Left renal pelvis (tissue), 4 donors: ENCODE measurements at places on chromosomes 5 and 9.

- DNase-seq, result no peak
Observed at GRCh38 chr9:112121633-112122032, 53.5 kb downstream of the SUSD1 start.

DNA sequence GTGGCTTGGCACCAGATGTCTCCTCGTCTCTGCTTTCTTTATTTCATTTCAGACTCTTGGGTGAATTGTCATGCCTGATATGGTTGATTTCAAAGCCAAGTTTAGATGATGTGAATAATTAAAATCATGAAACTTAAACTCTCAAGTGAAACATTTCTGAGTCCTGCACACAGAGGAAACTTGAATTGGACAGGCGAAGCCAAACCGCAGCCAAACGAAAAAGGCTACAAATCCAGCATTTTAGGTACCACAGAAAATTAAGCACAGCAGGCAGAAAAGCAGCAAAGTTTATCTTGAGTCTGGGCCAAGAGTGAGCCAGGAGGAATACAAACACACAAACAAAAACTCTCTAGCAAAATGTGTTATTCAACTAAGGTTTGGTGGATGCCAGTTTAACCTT is 659.8 kb upstream of the KLF4 start:
- no peak for DNase-seq

DNA sequence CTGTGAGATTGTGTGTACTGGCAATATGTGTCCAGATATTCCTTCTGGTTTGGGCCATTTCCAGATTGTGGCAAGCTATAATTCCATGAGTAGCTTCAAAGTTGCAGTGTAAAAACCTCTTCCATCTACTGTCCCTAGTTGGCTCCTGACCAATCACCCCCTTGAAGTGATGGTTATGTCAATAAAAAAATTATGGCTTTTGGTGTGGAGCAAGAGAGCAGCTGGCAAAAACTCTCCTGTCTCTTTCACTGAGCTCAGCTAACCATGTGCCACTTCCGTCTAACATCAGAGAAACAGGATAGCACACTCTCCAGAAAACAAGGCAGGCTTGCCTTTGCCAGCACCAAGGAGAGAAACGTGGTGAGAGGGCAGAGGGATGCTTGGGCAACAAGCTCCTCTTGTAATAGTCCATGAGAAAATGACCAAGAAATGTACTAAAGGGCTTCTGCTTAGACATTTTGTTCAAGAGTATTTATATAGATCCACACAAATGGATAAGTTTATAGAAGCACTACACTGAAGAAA is 914.4 kb upstream of the SEMA6A start:
- DNase-seq, result no peak

- DNase-seq, result peak; percentile 51
Observed at GRCh38 chr5:124790895-124791732, 44.7 kb upstream of the ZNF608 start.
